ENCODE measurements at places on chromosomes 6 and 20.

- no peak for DNase-seq
Measured at GRCh38 chr6:110232450-110232849, 52.2 kb downstream of the CDC40 start.

GRCh38 chr6:5149891-5150290 is 64.8 kb downstream of the PPP1R3G start:
- no peak for DNase-seq

DNA sequence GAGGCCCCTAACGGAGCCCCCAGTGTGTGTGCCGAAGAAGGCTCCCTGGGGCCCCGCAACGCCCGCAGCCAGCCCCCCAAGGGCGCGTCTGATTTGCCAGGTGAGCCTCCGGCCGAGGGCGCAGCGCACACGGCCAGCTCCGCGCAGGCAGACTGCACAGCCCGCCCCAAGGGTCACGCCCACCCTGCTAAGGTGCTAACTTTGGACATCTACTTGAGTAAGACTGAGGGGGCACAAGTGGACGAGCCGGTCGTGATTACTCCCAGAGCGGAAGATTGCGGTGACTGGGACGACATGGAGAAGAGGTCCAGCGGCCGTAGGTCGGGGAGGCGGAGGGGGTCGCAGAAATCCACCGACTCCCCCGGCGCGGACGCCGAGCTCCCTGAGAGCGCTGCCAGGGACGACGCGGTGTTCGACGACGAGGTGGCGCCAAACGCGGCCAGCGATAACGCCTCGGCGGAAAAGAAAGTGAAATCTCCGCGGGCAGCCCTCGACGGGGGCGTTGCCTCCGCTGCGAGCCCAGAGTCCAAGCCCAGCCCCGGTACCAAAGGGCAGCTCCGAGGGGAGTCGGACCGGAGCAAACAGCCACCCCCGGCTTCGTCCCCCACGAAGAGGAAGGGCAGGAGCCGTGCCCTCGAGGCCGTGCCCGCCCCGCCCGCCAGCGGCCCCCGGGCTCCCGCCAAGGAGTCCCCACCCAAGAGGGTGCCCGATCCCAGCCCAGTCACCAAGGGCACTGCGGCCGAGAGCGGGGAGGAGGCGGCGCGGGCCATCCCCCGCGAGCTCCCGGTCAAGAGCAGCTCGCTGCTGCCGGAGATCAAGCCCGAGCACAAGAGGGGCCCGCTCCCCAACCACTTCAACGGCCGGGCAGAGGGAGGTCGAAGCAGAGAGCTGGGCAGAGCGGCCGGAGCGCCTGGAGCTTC is 117.0 kb downstream of the RTN4IP1 start:
- no peak for DNase-seq

- DNase-seq, result no peak
Measured at GRCh38 chr6:153790876-153791473, 248.1 kb upstream of the OPRM1 start.

- no peak for DNase-seq
Measured at GRCh38 chr6:4313044-4313686, 177.8 kb upstream of the ECI2 start.

DNA sequence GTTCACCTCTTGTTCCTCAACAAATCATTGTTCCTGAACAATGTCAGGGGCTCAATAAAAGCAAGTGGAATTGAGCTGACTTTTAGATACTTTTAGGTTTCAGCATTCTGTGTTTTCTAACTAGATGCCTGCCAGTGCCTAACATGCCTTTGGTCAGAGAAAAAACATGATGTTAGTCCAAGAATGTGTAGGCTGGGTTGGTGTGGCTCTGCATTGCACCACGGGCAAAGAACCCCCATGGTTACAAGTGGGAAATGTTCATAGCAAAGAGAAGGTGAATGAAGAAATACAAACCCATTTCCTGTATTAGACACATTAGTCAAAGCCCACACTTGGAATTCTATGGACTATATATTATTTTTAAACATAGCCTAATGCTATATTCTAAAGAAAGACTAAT is 193.3 kb downstream of the TMEM200A start:
- DNase-seq, result no peak

GRCh38 chr6:17836293-17836692 is 129.6 kb upstream of the NUP153 start:
- DNase-seq, result no peak

GRCh38 chr6:66421570-66421969 is 714.5 kb upstream of the EYS start:
- peak; percentile 43 for DNase-seq

DNA sequence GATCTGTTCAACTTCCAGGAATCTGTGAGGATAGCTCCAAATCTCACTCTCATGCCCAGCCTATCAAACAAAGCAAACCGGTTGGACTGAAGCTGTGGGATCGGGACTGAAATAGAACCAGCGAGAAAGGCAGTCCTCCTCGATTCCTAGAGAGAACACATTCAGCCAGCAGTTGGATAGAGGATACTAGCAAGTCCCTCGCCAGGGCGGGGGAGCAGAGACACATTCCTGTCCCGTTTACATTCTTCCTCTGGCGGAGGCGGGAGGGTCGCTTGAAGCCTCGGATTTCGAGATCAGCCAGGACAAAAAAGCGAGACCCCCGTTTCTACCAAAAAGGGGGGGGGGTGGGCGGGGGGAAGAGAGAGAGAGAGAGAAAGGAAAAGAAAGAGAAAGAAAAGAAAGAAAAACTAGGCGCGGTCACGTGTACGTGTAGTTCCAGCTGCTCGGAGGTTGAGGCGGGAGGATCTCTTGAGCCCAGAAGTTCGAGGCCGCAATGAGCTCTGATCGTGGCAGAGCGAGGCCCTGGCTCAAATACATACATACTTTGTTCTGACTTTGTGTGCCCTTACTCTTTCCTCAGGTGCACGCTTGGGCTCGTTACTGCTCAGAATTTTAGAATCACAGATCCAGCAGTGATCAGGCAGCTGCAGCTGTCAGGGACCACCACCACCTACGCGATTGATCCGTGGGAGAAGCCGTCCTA is 19.5 kb downstream of the ZNF311 start:
- DNase-seq, result peak; percentile 92

GRCh38 chr20:41355598-41356203 is 10.9 kb downstream of the EMILIN3 start:
- DNase-seq, result no peak

DNA sequence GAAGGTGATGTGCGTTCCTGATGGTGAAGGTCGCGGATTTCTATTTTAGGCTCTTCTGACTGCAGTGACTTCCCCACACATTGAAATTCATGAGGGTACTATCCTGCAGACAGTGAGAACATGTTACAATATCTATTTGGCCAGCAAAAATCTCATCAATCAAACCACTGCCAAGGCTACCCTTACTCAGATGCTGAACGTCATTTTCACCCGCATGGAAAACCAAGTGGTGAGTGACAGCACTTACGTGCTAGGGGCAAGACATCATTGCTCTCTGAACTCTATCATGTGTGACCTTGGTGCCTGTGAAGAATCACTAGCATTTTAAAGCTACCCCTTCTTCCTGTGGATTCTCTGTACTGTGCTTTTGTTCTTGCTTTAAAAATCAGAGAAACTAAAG is 31.1 kb downstream of the ARFGEF2 start:
- DNase-seq, result no peak

- DNase-seq, result no peak
Measured at GRCh38 chr6:121480099-121480713, 44.8 kb downstream of the GJA1 start.
